Right lobe of liver (tissue), 6 donors: ENCODE measurements at places on chromosomes 2 and 18. TPM values are rescaled to one million over a fixed set of nuclear protein-coding genes. Genes with fewer than 3 reads are reported as not detected.
A peak's percentile ranks its signal among the peaks of the same experiment; 100 is the strongest.

- DNase-seq, result no peak
Measured at GRCh38 chr2:30462131-30462857, 15.2 kb downstream of the LCLAT1 start.

DNA sequence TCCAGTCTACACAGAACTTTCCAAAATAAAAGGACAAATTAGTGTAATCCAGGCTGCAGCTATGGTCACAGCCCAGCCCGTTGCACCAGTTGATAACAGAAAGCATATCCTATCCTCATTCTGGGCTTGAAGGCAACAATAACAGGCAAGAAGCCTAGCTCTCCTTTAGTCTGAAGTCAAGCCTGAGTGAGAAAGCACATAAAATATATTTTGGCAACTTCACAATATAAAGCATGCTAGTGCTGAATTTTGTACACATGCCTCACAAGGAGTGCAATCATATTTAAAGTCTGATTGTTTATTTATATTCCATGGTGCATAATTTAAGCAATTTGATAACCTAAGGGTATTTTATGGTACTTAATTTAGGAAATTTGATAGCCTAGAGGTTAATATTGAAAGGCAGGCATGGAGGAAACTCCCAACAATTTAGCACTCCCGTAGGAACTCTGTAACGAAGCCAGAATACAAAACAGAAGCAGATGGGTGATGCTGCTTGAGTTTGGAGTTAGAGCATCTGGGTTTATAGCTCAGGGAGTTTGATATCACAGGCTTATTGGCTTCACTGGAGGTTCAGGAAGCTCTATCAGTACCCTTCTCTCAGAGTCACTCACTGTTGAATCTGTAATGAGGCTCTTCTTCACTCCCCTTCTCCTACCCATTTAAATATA, 1199.1 kb upstream of the GYPC start:
- DNase-seq, result no peak

- DNase-seq, result no peak
Measured at GRCh38 chr2:66563473-66563872, 128.5 kb downstream of the MEIS1 start.

- no peak for DNase-seq
Measured at GRCh38 chr2:223537651-223538601, 64.2 kb downstream of the SCG2 start.

DNA sequence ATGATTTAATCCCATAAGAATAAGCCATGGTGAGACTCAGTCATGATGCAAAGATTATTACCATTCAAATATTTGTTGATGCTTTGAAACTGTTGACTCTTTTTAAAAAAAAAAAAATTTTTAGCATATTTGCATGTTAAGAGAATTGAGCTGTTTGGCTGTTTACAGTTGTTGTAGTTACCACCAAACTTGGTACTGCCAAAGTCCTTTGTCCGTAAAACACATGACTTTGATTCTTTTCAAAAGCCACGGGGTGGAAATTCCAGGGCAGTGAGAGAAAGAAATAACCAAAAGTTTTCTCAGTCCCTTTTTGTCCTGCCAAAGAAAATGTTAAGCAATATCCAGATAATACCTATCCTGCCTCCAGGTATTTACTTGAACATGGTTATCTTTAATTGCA, 474.8 kb downstream of the METTL4 start:
- no peak for DNase-seq

- DNase-seq, result no peak
Measured at GRCh38 chr2:171432206-171432968, 1.4 kb downstream of the METTL8 start.

DNA sequence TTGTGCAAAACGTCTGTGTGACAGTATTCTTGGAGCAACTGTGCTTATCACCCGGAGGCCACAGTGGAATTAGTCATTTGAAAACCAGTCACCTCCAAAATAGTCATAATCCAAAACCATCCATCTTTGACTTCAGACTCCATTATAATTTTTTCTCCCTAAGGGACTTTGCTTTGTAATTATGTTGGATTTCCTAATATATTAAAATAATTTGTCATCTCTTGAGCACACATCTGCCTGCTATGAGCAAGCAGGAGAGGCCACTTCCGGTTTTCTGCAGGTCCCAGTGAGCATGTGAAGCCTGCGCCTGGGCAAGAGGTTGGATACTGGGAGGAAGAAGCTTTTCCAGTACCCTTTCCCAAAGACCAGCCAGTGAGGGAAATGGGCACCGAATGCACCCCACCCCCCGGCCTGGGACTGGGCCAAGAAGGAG, 57.7 kb downstream of the ODC1 start:
- no peak for DNase-seq

- DNase-seq, result no peak
Measured at GRCh38 chr2:220855296-220855695, 716.8 kb downstream of the EPHA4 start.

DNA sequence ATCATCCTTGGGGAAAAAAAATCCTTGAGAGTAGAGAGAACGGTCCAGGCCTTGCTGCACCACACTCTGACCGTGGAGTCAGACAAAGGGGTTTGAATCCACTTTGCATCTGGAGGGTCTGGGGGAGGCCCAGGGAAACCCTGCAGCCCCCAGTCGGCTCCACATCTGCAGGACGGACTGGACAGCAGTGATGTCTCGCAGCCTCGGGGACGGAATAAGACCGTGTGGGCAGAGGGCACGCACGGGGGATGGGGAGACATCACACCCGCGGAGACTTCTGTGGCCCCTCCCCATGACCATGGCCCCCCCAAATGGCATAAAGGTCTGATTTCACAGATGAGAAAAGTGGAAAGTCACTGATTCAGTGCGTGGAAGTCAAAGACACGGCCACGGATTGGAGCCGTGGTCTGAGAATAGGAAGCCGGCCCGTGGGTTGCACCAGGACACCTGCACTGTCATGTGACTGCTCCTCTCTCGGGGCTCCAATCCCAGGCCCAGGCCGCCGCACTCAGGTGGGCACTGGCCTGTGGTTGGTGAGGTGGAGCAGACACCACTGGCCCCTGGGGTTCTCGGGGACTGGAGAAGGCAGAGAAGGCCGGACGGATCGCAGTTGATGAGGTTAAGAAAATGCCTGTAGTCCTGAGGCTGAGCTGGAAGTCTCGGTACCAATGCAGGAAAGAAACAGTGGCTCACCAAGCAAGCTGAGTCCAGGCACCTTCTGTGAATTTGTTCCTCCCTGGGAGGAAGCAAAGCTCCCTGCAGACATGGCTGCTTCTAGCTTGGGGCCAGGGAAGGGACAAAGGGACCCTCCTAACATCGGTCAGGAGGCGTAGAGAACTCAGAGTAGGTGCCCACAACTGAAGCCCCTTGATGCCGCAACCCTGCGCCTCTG, 61.8 kb downstream of the RTP5 start:
- DNase-seq, result peak; percentile 40

DNA sequence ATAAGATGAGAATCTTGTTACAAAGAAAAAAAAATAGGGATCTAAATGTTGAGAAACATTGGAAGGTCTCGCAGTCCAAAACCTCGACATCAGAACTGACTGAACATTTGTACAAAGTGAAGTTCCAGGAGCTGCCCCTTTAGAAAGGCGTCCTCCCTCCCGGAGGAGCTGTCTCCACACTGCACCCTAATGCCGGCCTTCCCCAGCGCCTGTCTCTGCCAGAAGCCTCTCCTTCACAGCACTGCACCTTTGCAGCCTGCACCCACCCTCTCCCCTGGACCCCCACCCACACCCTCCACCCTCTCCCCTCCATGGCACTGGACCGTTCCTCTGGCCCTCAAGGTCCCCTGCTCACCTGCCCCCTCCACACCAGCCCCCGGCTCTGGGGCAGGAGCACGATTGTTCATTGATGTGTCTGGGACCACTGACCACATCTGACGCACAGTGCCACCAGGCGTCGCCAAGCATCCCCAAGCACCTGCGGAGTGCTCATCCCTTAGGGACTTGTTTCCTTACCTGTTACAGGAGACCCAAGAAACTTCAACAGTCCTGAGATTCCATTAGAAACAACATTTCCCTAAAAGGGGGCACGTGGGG, 90.3 kb upstream of the SNTG2 start:
- no peak for DNase-seq

GRCh38 chr2:10908195-10908594, 3.5 kb upstream of the KCNF1 start:
- DNase-seq, result no peak

- DNase-seq, result no peak
Measured at GRCh38 chr2:189465076-189465475, 23.8 kb downstream of the WDR75 start.

DNA sequence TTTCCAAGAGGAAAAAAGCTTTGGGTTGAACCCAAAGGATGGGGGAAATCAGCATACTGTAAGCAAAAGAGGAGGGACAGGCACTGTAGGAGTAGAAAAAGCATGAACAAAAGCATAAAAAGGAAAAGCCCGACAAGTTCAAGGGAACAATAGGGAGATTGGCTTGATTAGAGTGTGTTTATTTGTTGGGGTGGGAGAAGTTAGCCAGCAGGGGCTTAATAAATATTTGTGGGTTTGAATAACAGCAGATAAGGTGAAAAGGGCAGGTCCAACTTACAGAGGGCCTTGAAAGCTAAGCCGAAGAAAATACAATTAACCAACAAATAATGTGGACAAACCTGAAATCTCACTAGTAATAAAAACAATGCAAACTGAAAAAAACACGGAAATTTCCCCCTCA, 126.7 kb downstream of the THADA start:
- no peak for DNase-seq

DNA sequence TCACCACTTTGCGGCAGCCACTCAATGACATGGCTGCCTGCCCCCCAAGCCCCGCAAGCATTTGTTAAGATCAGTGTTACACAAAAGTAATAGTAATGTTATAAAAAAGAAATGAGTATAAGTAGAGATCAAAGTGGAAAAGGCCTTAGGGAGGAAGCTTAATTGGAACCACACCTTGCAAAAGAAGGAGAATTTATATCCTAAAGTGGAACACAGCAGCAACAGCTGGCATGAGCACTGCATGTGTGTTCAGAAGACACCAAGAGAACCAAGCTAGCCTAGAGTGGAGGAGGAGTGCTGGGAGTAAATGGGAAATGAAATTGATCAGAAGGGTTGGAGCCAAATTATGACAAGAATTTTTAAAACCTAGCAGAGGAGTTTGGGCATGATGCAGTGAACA, 73.1 kb upstream of the STK17B start:
- no peak for DNase-seq

GRCh38 chr18:22141211-22141610, 28.2 kb upstream of the GATA6 start:
- no peak for DNase-seq

DNA sequence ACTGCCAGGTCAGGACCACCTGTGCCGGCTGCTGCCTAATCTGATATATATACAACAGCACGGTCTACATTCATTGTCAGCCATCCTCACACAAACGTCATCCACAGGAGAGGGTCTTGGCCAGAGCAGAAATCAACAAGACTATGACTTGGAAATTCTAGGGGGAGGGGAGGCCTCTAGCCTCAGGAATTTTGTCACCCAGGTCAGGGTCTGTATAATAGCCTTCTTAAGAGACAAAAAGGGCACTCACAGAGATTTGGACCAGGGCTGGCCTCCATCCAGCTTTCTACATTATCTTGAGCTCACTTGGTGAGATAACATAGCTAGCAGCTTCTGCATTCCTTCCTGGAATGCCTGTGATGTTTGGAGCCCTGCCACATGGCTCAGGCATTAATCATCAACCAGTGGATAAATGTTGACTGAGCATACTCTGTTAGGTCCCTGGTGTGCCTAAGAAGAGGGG, 50.4 kb upstream of the CTIF start:
- DNase-seq, result peak; percentile 85

DNA sequence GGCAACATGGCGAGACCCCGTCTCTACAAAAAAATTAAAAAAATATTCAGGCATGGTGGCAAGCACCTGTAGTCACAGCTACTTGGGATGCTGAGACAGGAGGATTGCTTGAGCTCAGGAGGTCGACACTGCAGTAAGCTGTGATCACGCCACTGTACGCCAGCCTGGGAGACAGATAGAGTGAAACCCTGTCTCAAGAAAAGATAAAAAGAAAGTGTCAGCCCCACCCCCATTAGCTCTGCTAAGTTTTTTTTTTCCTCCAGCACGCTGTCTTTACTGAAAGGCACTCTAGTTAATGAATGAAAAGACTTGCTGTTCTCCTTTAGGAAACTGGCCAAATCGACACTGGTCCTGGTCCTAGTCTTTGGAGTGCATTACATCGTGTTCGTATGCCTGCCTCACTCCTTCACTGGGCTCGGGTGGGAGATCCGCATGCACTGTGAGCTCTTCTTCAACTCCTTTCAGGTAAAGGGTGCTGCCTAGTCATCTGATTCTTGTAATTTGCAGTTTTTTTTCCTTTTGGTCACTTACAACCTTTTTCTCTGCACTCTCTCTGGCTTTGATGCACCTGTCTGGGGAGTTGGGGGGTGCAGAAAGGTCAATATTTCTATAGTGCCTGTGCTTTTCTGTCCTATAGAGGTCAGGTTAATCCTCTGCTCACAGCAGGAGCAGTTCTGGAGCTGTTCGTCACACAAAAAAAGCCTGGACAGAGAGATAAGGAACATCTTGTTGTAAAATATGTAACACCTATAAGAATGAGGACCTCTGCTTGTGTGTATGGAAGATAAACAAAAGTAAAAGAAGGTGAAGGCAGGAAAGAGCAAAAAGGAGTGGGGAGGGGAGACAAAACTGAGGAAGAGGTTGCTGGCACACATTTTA, 82.3 kb downstream of the PTH2R start:
- no peak for DNase-seq

- DNase-seq, result no peak
Measured at GRCh38 chr18:3610188-3610708, 160.3 kb downstream of the TGIF1 start.

DNA sequence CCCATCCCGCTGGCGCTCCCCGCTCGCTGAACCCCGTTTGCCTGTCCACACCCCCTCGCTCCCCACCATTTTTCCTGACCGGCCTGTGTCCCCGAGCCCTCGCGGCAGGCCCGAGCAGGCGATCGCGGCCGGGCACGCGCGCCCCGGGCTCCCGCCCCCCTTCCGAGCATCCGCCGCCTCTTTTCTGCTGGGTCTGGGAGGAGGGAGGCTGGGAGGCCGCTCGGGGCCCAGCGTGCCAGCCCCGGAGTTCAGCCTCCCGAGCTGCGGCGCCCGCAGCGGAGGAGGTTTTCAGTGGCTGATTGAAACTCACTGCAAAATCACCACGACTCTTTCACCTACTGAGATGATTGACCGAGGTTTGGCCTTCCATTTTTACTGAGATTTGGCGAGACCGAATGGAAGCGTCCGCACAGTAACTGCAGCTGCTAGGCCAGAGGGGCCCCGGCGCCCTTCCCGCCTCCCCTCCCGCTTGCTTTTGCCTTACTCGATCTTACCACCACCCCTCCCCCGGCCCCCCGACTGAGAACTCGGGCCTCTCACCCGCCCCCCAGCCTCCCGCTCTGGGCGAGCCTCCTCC, 4.8 kb downstream of the SOX11 start:
- no peak for DNase-seq

Gene MARCO
- 10.0 TPM for total RNA-seq

Gene LRP1B
- total RNA-seq, result 0.15 TPM

Gene VIT
- not detected for total RNA-seq

Gene FAM117B
- 1.8 TPM for total RNA-seq

Gene FBLN7
- total RNA-seq, result 1.2 TPM

Gene ACVR1C
- total RNA-seq, result 1.9 TPM

Gene FAM110C
- total RNA-seq, result 5.6 TPM

Gene DCDC2C
- not detected for total RNA-seq

Gene DUSP28
- 1.5 TPM for total RNA-seq

Gene METAP1D
- total RNA-seq, result 7.3 TPM

Gene ANKRD53
- 0.54 TPM for total RNA-seq

Gene IL36RN
- total RNA-seq, result not detected
